ENCODE measurements at places on chromosomes 7 and 10.

DNA sequence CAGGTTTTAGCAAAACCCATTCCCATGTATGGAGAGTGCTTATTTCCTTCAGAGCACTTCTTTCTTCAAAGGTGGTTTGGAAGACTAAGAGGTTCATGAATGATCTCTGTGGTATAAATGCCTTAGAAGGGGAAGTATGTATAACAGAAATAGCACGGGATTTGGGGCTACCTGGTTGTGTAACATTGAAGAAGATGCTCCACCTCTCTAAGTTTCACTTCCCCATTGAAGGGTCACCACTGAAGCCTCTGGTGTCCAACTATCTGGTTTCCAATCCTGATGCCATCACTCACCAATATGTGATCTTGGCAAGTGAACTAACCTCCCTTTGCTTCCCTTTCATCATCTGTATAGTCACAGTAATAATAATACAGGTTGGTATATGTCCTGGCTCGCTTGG lies 37.2 kb downstream of the CYCS start:
- DNase-seq, result no peak

DNA sequence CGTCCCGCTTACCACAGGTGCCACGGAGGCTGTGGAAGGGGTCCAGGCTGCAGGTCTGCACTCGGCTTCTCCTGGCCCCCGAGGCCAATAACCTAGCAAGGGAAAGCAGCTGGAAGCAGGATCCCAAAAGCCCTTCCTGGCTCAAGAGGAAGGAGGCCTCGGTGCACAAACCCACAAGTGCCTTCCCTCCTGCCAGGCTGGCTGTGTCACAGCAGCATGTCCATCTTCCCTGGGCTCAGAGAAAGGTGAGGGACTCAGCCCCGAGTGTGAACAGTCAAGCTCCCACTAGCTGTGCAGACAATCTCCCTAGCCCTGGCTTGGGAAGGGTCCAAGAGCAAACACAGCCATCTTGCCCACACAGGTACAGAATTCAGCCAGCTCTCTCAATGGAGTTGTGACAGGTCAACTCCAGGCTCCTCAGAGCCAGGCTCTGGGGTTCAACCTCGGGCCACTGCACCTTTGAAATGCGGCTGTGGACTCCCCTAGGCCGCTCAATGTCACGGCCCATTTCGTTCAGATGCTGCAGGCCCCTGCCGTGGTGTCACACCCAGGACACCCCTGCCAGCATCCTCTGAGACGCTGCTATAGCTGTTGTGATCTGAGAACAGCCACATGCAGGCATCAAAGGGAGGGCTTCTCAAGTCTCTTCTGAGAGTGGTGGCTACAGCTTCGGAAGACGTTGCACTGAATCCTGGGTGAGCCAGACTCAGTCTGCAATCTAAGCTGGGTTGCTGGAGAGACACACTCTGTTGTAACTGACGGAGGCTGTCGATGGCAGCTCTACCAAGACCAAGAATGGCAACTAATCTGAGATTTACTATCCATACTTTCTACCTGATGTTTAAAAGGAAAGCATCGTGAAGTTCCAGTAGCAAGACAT lies 137.9 kb downstream of the DIP2C start:
- DNase-seq, result no peak

DNA sequence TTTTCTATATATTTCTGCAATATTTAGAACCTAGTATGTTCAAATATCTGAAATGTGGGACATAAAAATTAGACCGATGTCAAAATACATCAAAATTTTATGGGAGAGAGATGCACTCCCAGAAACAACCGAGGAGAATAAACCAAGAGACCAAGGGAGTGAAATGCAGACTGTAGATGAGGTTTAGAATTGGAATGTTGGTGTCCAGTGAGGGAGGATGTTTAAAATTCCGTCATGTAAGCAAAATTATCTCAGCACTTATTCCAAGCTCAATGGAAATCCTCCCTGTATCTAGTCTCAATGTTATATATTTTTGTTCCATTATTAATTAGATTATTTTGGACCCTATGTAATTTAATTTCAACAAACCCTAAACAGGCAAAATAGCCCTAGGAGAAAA lies 61.9 kb upstream of the MAGI2 start:
- no peak for DNase-seq

DNA sequence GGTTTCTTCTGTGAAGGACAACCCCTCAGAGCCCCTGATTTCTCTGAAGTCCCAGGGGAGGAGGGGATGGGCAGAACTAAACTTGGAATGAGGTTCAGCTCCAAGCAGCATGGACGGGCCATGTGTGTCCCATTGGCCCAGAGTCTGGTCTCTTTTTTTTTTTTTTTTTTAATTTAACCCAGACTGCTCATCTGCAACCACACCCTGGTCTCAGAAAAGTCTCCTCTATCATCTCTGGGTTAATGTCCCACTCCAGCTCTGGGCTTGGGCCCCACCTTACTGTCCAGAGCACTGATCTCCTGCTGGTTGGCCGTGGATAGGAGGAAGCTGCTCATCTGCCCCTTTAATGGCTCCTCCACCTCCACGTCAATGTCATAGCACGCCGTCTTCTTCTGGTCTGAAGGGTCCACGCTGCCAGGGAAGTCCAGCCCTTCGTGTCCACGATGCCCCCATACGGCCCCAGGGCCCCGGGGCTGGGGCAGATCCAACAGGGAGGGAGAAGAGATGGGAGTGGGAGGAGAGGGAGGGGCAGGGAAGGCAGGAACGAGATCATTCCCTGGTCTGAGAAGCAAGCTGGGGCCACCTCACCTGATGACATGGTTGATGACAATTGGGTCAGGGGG lies 7.7 kb downstream of the CHPF2 start:
- DNase-seq, result no peak

- no peak for DNase-seq
Observed at GRCh38 chr10:132611986-132612385, 74.4 kb downstream of the INPP5A start.

DNA sequence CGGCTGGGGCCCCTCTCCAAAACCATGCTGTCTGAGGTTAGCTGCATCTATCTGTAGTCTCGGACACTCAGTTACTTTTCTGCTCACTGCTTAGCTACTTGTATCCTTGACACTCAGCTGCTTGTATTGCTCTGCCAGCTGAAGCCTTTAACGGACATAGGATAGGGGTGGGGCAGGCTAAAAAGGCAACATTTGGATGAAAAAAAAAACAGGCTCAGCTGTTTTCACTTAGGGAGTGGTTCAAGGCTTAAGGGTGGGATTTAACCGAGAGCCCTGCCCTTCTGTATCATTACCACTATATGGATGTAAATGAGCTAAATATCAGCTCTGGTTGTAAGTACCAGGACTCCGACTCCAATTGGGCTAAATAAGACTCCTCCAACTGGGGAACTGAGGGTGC lies 28.6 kb downstream of the LSMEM1 start:
- DNase-seq, result no peak

DNA sequence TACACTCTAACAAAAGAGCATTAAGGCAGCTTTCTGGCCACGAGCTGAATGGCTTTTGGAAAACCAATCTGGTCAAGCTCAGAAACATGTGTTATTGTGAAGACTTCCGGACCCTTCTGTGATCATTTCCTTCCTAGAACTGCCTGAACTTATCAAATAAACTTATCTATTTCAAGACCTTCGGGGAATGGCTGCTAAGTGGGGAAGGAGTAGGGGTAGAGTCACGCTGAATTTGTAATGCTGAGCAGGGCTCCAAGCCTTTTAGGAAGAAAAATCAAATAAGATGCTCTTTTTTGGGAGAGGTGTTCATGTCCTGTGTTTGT lies 56.6 kb downstream of the PAPSS2 start:
- no peak for DNase-seq

DNA sequence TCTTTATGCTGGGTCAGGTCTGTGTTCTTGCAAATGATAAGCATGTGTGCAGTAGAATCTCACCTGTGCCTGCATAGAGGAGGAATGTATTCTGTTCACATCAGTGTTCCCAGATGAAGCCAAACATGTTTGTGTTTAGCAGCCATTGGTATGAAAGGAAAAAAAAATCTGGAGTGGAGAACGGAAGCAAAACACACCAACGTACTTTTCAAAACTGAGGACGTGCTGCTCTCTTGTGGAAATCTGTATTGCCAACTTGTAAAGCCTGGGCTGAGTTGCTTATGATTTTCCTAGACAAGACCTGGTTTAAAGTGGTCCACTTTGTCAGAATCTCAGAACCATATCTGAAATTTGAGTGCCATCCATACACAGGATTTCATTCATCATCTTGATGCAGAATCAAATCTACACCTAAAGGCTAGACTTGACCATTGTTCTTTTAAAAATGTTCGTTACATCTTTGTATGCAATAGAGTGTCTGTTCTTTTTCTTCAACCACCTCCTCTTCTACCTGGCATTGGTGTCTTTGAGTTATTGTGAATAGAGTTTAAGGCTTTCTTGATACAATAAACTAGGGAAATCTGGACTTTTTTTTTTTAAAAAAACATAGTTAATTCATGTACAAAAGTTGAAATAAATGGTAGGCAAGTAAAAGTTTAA lies 367.7 kb downstream of the PHF14 start:
- no peak for DNase-seq

- DNase-seq, result no peak
Observed at GRCh38 chr7:33596686-33597085, 308.7 kb upstream of the BMPER start.

DNA sequence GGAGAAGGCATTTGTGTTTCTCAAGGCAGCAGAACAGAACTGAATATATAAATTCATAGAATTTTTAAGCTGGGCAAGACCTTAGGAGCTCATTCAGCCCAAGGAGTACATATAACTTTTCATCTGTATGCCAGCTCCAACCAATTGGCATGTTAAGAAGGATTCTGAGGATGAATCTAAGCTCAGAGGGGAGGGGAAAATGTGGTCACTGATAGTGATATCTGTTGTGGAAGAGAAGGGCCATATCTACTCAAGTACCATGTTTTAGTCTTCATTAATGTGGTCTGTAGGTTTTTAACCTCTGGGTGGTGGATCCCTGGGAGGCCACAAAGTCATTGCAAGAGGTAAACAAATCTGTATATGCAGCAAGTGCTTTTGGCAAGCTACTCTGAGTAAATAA lies 6.4 kb downstream of the CALD1 start:
- no peak for DNase-seq

GRCh38 chr10:29982997-29983648 lies 76.3 kb downstream of the JCAD start:
- DNase-seq, result no peak

- peak; percentile 42 for DNase-seq
Observed at GRCh38 chr7:73718438-73718881, 1.0 kb downstream of the STX1A start.

DNA sequence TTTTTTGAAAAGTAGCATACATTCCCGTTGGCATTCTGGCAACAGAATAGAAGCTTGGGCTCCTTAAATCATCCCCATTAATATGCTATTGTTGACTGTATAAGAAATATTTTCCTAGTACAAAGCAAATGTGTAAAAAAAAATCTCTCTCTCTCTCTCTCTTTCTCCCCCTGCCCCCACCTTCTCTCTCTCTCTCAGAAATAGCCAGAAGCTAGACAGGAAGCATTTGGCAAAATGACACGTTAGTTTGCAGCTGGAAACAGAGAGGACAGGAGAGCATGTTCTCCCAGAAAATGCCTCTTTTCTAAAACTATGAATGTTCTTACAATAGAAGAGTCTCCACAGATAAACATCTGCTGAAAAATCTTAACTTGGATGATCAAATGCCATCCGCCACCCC lies 59.6 kb upstream of the AKR1E2 start:
- DNase-seq, result no peak

- no peak for DNase-seq
Observed at GRCh38 chr7:131359136-131359776, 31.6 kb downstream of the MKLN1 start.

GRCh38 chr10:373526-374309 lies 238.5 kb downstream of the ZMYND11 start:
- DNase-seq, result no peak

DNA sequence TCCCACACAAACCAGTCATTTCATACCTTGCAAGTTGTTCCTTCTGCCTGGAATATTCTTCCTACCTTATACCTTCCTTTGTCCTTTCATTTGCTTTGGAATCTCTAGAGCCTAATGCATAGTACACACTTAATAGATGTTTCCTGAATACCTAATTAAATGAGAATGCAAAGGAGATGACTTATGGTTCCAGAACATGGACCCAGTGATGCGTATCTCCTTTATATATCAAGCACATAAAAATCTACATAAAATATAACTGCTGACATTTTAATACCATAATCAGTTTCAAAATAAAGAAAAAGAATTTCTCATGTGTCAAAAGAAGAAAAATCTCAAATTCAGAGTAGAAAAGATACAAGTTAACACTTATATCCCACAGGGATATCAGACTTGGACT lies 110.6 kb upstream of the ASAH2 start:
- DNase-seq, result no peak

DNA sequence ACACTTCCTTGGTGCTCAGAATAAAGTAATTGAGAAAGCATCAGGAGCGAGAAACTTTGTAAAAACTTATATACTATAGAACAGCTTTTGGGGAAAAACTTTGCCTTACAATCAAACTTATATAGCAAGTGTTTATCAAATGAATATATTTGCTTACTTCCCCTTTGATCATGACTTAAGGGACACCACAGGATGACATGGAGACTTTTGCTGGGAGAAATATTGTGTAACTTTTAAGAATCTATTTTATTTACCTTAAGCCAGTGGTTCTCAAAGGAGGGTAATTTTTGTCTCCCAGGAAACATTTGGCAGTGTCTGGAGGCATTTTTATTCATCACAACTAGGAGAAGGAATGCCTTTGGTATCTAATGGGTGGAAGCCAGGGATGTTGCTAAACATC lies 173.8 kb upstream of the HABP2 start:
- no peak for DNase-seq

GRCh38 chr7:131194070-131194865 lies 133.4 kb upstream of the MKLN1 start:
- DNase-seq, result no peak

DNA sequence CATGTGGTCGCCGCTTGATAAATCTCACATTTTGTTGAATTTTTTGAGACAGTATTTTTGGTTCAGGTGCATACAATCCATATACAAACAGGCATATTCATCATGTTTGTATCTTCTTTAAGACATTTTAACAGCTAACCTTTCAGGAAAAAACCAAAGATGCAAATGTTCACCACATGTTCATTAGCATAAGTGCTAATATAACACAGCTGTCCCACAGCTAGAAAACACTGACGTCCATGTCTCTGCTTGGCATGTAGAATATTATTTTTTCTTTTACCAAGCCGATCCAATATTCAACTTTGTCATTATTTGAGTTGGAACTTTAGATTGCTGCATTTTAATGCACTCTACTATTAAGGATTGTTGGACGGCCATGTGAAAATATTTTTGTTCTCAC lies 31.2 kb downstream of the BMPER start:
- DNase-seq, result no peak

GRCh38 chr7:71132377-71133231 lies 660 bp downstream of the GALNT17 start:
- DNase-seq, result no peak

GRCh38 chr7:107982918-107983389 lies 20.0 kb downstream of the LAMB1 start:
- no peak for DNase-seq

GRCh38 chr7:141738592-141739013 lies 445 bp downstream of the SSBP1 start:
- DNase-seq, result no peak

GRCh38 chr10:34710391-34710751 lies 104.7 kb downstream of the PARD3 start:
- DNase-seq, result no peak

GRCh38 chr7:124667312-124668153 lies 98.1 kb downstream of the GPR37 start:
- DNase-seq, result no peak

Data from activated naive CD8-positive, alpha-beta T cell treated with anti-CD3 and anti-CD28 coated beads, Interleukin-2, amount 50 U/mL, for 24 hours (primary cell).